ENCODE measurements at places on chromosomes 11 and 22.

DNA sequence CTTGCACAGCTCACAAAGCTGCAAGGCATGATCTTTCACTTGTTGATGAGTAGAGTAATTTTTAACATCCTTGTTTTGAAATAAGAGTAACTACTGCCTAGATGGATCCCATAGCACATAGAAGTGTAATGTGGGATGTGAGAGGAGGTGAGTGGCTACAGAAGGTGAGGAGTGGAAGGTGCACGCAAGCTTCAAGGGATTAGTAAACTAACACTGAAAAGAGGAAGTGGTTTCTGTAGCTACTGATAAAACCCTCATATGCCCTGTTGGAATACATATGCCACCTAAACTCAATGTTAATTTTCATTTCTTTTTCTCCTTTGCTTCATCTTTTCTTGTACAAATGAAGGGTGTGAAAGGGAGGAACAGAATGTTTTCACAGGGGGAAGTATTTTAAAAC, 22.0 kb upstream of the CTSC start:
- DNase-seq: no peak

DNA sequence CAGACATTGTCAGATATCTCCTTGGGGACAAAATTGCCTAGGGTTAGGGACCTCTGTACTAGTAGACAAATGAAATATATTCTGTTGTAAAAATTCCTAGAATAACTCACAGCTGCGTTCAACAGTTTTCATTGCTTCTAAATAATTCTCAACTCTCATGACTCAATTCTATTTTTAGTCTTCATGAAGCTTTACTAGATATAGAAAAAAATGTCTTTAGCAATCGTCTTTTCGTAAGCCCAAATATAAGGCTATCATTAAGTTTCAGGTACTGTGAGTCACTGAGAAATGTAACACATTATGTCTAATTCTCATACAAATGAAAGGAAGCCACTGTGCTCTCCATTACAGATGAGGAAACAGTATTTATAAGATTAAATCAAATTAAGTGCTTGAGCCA, 6.4 kb downstream of the MMP12 start:
- DNase-seq: no peak

GRCh38 chr11:86136538-86136937, 67.7 kb upstream of the PICALM start:
- no peak for DNase-seq

DNA sequence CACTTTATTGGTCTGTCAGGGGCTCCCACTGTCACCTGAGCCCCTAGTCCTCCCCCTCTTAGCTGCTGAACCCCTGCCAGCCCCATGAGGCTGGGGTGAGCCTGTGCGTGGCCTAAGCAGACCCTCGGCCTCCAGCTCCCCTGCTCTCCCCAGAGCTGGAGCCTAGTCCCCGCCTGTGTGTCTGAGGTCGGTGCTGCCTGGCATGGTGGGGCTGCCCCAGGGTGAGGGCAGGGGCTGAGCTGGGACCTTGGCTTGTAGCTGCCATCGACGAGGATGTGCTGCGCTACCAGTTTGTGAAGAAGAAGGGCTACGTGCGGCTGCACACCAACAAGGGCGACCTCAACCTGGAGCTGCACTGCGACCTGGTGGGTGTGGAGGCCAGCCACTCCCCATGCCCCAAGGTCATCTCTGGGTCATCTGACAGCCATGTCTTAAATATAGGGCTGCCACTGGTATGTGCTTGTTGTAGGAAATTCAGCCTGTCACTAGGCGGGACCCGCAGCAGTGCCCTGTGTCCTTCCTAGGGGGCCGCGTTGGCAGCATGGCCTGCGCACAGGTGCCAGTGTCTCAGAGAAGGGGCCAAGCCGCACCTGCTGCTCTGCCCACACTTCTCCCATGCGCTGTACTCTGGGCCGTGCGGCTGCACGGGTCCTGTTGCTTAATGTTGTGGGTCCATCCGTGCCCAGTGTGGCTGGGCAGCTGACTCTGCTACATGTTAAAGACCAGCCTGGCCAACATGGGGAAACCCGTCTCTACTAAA, 21.0 kb downstream of the PPIL2 start:
- DNase-seq: no peak

GRCh38 chr11:78925387-78925786, 350.7 kb upstream of the NARS2 start:
- no peak for DNase-seq

DNA sequence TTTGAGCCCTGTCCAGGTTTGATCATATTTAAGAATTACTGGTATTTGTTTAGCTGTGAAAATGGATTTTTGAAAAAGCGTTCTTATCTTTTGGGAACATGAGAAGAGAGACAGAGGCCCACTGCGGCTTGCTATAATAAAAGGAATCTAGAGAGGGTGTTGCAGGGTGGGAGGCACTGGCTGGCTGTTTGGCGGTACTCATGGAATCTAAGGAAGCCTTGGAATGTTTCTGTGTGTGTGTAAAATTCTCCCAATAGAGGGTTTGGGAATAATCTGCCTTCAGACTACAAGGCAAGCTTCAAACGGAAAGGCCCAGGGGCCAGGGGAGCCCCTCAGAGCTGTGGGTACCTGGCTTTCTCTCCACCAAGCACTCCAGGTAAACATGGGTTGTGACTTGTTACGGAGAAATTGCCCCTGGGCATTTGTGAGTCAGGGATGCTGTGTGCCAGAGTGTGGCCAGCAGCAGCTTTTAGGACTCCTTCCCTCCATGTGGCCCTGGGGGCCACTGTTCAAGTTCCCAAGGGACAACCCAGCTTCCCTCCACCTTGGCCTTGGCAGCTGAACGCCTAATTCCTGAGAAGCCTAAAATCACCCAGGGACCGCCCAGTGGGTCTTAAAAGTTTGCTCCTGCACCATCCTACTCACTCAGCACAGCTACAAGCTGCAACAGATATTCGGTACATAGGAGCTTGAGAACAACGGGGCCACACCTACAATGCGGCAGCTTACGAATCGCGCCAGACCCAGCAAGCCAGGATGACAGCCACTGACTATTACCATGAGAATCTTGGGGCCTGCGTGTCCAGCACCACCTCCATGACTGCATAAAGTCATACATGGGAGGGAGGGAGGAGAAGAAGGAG, 14.1 kb upstream of the SYT8 start:
- DNase-seq: no peak

GRCh38 chr11:8329847-8330361, 66.2 kb upstream of the LMO1 start:
- DNase-seq: no peak
